ENCODE measurements at places on chromosomes 3 and 15. TPM values are rescaled to one million over a fixed set of nuclear protein-coding genes. Genes with fewer than 3 reads are reported as not detected.

SH3GL3 gene
- 0.15 TPM for total RNA-seq

SLTM gene
- 43.9 TPM for total RNA-seq

CCR8 gene
- total RNA-seq = not detected

PLA2G4B gene
- 0.20 TPM for total RNA-seq

SLC12A1 gene
- not detected for total RNA-seq

IGSF10 gene
- 0.10 TPM for total RNA-seq

PLIN1 gene
- 0.17 TPM for total RNA-seq

AGTR1 gene
- total RNA-seq = not detected

LMOD3 gene
- not detected for total RNA-seq

MAP6D1 gene
- total RNA-seq = not detected

MGA gene
- 12.8 TPM for total RNA-seq

PYDC2 gene
- not detected for total RNA-seq

PRICKLE2 gene
- 0.40 TPM for total RNA-seq

MEF2A gene
- total RNA-seq = 29.1 TPM

UROC1 gene
- not detected for total RNA-seq

CFAP20DC gene
- 1.3 TPM for total RNA-seq

SMCO1 gene
- not detected for total RNA-seq

PSTPIP1 gene
- total RNA-seq = not detected

MUC20 gene
- total RNA-seq = not detected

TMEM212 gene
- not detected for total RNA-seq

ITPR1 gene
- total RNA-seq = 1.7 TPM

Data from MG63 (cell line).